ENCODE measurements at places on chromosomes 4 and X.

- no peak for DNase-seq
Measured at GRCh38 chrX:71941145-71941544, 30.5 kb downstream of the NHSL2 start.

- DNase-seq = no peak
Measured at GRCh38 chrX:104806346-104806745, 240.3 kb downstream of the IL1RAPL2 start.

DNA sequence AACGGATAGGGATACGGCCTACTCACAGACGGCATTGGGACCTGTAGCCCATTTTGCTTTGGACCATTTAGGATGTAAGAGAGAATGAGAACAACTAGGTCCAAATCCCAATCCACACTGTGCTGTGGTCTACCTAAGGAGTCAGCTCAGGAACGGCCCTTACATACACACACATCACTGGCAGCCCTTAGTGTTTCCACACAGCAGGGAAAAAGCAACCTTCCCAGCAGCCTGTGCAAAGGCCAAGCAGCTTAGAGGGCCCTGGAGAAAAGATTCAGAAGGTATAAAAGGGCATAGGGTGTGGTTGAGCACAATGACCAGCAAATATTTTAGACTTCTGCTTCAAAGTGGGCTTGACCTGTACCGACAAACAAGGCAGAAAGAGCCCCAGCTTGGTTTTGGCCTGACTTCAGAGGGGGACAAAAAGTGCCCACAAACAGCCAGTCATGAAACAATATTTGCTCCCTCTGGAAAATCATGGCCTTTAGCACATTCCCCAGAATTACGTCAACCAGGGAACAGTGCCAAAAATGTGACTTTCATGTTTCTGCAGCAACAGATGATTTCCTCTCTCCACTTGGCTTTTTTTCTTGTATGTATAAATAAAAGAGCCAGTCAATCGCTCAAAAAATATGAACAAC, 359.5 kb upstream of the FGF16 start:
- DNase-seq = peak; percentile 79

DNA sequence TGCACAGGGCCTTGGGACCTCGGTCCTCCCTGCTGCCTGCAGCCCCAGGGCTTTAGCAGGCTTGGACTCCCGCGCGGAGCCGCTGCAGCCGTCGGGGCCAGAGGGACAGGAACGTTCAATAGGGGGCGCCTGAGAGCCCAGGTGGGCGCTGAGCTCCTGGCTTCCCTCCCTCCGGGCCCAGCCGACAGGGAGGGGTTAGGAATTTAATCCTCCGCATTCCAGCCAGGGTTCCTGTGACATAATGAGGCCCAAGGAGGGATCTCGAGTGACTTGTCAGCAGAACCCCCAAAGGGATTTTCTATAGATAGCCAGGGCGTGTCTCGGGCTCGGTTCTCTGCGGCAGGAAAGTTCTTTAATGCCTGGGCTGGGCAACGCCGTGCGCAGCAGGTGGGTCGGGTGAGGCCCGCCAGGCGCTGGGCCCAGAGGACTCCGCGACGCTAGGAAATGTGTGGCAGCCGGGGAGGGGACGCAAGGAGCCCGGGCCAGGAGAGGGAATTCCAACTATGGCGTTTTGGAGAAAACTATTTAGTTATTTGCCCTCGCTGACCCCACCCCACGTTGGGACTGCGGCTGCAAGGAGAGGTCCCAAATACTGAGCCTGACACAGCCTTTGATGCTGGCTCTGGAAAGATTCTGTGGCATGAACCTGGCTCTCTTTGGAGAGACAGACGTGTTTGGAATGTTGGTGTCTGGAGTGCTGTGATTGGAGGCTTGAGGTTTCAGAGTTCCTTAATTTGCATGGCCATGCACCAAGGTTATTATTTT, 285.2 kb upstream of the GATB start:
- DNase-seq = peak; percentile 40

DNA sequence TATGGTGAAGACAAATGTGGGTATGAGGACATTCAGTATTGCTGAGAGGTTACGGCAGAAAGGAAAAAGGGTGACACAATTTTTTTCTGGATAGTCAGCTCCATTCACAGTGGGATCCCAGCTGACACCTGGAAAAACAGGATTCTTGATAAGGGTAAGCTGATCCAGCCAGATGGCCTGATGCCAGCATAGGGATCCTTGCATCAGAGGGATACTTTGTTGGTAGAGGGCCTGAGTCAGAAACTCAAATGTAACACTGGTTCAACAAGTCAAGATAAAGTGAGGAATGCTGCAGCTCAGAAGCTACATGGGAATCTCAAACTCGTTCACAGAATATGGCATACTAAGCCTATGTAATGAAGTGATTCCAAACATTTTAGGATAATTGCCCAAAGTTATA, 726.7 kb downstream of the C4orf33 start:
- no peak for DNase-seq

DNA sequence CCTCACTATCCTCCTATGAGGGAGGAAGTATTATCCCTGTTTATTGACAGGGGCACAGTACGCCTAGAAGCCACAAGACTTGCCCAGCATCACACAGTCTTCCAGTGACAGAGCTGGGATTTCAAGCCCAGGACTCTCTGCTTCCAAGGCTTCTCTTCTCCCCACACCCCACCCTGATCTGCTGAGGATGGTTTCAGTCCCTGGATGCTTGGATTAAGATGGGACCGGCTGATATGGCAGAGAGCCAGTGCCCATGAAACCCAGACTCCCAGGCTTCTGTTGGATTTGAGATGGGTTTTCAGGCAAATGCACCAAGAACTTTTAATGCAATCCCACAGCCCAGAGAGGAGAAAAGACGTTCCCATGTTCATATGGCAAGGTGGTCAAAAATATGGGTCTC, 23.2 kb downstream of the EFNB1 start:
- no peak for DNase-seq

Data from right hindlimb (tissue), 1 donor.